ENCODE measurements at places on chromosomes 13 and 19. TPM values are rescaled to one million over a fixed set of nuclear protein-coding genes. Genes with fewer than 3 reads are reported as not detected.

FLT3 gene
- polyA plus RNA-seq = 0.35 TPM

PSG3 gene
- polyA plus RNA-seq = not detected

DNA sequence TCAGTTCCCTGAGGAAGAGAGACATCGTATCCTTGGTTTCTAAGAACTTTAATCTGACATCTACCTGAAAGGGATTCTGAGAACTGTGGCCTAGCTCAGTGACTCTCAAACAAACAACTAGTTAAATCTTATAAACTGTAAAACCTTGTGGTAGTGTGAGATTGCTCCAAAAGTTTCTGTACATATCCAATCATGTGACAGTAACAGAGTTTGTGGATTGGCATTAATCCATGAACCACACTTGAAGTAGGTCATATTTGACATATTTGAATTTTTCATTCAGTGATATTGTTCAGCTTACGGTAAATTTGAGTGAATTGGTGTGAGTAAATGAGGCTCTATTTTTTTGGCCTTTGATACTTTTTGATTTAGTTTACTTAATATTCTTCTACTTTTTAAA, 15.0 kb downstream of the TDRD3 start:
- no peak for DNase-seq

DNA sequence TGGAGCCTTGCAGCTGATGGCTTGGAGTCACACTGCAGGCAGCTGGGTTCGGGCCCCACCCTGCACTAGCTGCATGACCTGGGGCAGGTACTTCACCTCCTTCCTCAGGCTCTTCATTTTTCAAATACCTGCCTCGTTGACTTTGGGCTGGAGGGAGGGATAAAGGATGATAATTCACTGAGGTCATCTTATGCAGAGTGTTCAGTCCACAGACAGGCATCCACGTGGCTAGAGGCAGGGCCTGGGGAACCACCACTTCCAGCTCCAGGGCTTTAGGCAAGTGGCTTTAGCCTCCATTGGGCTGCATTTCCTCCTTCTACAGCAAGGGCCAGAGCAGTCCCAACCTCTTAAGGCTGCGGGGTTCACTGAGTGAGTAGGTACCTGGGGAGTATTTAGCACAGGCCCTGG, 84.8 kb downstream of the SIPA1L3 start:
- DNase-seq = no peak

- DNase-seq = no peak
Observed at GRCh38 chr19:18991006-18991405, 42.3 kb downstream of the SUGP2 start.

GRCh38 chr19:47509973-47510372, 4.9 kb downstream of the NAPA start:
- no peak for DNase-seq

GRCh38 chr13:105816994-105817393, 718.5 kb downstream of the EFNB2 start:
- DNase-seq = peak; percentile 38

GRCh38 chr13:25347151-25347550, 24.6 kb upstream of the ATP8A2 start:
- DNase-seq = no peak
